Fibroblast of skin of left quadriceps (primary cell): ENCODE measurements at places on chromosomes 11 and 22.

DNA sequence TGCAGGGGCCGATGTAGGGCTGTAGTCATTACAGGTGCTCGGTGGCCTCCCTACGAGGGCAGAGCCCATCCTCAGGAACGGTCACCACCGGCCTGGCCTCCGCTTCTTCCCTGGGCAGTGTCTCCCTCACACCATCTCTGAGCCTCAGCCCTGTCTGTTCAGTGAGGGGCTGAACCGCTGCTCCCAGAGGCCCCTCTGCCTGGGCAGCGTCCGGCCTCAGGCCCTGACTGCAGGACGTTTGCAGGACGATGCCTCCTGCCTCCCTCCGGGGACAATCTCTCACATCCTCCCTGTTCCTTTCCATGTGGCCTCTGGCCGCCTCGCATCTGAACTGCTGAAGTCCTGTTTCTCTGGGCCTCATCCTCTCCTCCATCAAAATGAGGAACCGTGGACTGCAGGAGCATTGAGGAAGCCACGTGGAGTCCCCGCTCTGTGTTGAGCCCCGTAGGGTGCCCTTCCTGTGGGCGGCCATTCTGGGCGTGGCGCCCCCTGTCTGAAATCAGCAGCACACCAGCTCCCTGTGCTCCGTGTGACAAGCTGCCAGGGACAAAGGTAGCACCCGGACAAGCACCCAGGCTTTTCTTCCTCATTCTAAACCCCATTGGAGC lies 933.5 kb downstream of the BRD1 start:
- no peak for DNase-seq

GRCh38 chr11:8034106-8034585 lies 46.9 kb upstream of the TUB start:
- no peak for DNase-seq

DNA sequence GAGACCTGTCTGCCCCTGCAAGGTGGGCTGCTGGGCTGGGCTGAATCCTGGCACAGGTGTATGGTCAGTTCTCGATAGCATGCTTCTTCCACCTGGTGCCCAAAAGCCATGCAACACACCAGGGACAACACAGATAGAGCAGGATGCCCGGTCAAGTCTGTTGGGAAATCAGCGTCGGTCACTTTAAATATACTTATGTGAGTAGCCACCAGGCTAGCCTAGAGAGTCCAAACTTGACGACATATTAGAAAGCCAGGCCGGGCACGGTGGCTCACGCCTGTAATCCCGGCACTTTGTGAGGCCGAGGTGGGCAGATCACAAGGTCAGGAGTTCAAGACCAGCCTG lies 8.9 kb downstream of the C1QTNF6 start:
- DNase-seq, result no peak

DNA sequence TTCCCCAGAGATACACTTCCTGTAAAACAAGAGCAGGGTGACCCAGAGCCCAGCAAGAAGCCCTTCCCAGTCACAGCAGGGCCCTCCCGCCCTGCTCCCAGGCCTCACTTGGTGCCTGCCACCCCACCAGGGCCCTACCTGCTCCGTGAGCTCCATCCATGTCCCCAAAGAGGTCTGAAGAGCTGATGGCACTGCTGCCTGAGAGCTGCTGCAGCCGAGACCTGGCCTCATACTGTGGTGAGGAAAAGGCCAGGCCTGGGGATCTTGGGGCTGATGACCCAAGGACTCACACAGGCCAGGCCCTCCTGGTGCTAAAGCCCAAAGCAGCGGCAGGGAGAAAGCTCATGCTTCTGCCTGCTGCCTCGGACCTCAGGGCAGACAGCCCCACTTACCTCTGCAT lies 10.3 kb downstream of the ARFGAP2 start:
- DNase-seq, result no peak

DNA sequence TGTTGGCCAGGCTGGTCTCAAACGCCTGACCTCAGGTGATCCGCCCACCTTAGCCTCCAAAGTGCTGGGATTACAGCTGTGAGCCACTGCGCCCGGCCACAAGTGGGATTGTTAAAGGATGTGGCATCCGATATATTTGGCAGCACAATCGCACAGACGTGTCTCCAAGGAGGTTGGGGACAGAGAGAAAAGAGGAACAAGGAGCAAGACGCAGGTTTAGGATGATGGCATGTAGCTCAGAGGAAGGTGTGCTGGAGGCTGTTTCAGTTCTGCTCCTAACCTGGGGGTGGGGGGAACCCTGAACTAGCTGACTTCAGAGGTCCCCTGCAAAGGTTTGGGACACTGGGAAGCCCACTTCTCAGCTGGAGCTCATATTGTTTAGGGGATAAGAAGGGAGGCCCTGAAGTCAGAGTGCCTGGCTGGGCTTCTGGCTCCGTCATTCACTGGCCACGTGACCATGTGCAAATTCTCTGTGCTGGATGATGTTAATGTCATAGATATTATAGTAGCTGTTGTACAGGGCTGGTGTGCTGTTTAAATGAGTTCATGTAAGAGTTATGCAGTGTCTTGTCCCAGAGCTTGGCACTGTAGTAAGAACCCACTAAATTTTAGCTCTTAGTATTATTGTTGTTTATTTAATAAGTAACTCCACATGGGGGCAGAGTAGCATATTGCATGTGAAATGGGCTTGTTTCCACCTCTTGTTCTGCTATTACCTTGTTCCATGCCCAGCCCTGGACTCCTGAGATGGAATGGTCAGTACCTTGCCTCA lies 129.7 kb downstream of the ST3GAL4 start:
- no peak for DNase-seq

DNA sequence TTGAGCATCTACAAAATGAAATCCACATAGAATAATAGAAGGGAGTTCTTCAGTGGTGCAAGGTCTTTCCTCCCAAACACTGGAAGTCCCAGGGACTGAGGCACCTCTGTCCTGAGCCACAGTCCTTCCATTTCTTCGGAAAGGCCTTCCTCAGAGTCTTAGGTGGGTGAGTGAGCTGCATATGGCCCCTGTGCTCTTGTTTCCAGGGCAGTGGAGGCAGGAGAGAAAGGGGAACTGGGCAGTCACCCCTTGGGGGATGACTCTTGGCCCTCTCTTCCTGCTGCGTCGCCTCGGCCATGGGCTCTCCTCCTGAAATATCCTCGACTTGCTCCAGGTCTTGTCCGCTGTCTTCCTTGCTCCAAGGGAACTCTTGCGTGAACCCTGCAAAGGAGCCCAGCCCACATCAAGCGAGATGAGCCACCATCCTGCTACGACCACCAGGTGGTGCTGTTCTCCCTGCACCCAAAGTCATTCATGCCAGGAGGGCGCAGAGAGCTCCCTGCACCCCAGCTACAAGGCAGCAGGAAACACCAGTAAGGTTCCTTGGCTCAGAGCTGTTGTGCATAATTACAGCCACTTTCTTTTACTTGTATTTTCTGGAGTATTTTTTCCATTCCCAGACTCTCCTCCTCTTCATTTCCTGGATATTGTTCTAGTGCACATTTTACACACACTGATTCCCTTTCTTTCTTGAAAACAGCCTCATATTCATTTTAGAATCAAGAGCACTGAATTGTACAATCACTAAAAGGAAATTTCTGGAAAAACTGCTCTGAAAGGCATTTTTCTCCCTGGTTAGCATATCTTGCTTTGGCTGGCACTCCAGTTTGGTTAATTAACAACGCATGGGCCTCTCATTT lies 397.8 kb downstream of the OPCML start:
- peak; percentile 12 for DNase-seq

GRCh38 chr11:47406896-47407745 lies 1.3 kb upstream of the SLC39A13 start:
- DNase-seq, result no peak

DNA sequence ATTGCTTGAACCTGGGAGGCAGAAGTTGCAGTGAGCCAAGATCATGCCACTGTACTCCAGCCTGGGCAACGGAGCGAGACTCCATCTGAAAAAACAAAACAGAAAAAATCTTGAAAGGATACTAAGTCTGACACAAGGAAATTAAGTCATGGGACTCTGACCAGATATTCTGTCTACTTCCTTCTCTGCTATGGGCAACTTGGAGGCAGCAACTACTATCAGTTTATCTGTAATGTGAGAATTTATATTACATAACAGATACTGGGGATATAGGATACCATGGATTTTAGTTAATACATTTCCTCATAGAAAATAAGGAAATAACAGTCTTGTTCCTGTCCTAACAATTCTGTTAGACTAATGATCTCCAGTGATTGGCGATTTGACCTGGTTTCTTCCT lies 1.6 kb upstream of the SGSM3 start:
- no peak for DNase-seq
